Activated CD8-positive, alpha-beta T cell treated with anti-CD3 and anti-CD28 coated beads, Interleukin-2, amount 10 ng/mL, durations not matched to agents 7 days and 5 days (primary cell): ENCODE measurements at places on chromosomes 3 and 15. TPM values are rescaled to one million over a fixed set of nuclear protein-coding genes. Genes with fewer than 3 reads are reported as not detected.

- no peak for DNase-seq
Observed at GRCh38 chr3:185479373-185479945, 19.4 kb downstream of the TMEM41A start.

DNA sequence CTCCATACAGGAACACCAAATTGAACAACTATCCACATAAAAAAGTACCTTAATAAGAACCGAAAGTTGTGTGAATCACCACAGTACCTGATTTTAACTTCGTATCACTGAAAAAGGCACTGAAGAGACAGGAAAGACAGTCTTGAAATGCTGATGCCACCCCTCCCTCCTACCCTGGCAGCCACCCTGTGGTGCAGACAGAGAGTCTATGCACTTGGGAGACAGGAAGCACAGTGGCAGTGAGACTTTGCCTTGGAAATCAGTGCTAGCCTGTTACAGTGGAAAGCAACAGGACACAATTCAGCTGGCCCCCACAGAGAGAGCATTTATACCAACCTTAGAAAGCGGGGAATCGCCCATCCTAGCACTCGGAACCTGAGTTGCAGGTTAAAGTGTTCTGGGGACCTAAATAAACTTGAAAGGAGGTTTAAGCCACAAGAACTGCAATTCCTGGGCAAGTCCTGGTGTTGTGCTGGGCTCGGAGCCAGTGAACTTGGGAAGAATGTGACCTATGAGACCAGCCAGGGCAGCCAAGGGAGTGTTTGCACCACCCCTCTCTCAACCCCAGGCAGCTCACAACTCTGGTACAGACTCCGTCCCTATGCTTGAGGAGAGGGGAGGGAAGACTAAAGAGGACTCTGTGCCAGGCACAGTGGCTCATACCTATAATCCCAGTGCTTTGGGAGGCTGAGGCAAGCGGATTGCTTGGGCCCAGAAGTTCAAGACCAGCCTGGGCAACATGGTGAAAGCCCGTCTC is 240.1 kb downstream of the ISL2 start:
- no peak for DNase-seq

The AHSG gene
- total RNA-seq, result not detected

GRCh38 chr3:126926684-126927400 is 56.1 kb upstream of the PLXNA1 start:
- no peak for DNase-seq

DNA sequence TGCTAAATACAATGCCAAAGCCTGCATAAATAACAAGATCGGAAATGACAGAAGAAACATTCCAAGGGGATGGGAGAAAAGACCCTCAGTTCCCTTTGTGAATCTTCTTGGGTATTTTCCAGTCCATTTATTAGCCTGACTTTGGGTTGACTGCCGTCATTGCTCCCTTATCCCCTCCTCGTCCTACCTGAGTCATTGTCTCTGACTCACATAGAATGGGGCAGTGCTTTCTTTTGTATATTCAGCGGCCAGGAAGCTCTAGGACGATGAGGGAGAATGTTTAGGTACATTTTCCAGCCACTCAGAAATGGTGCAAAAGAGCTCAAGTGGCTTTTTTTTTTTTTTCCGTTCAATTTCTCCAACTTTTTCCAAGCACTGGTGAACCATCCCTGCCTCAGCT is 71.6 kb downstream of the KAT2B start:
- no peak for DNase-seq

- no peak for DNase-seq
Observed at GRCh38 chr3:12854565-12854964, 13.2 kb upstream of the RPL32 start.
